T-helper 2 cell (primary cell): ENCODE measurements at places on chromosomes 7 and 10.

DNA sequence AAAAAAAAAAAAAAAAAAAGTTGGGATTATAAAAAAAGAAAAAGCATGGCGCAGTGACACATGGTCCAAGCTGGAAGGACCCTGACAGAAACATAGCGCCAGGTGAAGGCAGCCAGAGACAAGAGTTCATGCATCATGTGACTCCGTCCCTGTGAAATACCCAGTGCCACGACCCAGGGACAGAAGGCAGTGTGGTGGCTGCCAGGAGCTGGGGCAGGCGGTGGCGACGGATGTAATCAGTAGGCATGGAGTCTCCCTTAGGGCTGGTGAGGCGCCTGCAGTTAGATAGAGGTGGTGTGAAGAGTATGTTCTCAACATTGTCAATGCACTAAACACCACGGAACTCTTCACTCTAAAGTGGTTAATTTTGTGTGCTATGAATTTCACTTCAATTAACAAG lies 43.9 kb downstream of the STK32C start:
- no peak for DNase-seq

DNA sequence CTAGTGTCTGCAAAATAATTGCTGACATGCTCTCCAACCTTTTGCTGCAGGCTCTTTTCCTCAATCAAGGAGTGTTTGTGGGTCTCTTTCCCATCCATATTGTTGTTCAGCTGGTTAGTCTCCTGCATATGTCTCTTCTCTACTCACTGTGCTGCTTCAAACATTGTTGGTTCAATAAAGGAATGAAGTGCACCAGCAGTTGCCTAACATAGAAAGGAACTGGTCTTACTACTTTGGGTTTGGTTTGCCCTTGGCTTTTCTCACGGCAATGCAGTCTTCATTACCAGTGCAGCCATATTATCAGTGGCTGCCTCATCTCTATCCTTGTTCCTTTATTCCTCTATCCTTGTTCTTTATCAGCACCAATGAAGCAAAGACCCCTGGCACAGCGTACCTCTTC lies 169.7 kb upstream of the TPK1 start:
- no peak for DNase-seq

GRCh38 chr10:44910602-44911001 lies 535 bp upstream of the TMEM72 start:
- no peak for DNase-seq

DNA sequence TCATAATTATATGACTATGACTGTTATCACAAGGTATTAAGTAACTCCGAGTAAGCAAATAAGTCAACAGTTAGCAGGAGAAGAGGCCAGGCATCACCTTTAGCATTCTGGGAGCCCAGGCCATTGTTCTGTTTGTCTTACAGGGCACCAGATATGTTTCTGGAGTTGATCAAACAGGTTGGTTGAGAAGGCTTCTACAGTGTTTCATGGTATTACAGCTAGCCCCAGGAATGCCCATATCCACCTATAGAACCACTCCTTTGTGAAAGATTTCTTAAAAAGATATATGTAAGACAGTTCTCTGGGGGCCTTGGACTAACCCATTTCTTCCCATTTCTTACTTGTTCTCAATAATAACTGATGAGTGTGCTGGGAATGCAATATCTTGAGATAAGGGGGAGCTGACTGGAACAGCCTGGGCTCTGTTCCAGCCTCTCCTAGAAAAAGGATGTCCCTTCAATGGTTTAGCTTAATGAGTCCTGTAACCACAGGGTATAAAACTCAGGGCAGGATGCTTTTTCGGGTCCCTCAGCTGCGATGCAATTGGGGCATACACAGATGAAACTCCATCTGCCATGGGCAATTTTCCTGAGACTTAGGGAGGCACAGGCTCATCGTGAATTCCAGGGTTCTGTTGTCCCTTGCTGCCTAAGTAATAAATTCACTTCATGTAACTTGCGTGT lies 286.4 kb downstream of the BAMBI start:
- DNase-seq, result no peak

DNA sequence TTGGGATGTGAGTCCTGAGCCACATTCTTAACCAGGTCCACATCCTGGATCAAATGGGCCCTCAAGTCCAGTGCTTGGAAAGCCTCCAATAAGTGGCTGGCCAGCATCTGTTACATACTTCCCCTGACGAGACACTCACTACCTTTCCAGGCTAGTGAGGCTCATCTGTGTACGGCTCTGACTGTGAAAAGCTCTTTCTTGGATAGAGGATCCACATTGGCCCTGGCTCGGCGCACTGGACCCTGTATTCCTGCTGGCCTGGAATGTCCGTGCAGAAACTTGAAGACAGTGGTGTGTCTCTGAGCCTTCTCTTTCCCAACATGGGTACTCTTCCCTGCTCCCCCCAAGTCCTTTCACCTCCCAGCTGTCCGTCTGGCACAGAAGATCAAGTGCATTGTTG lies 35.5 kb downstream of the MYL10 start:
- no peak for DNase-seq

GRCh38 chr10:124320778-124321432 lies 97.8 kb downstream of the OAT start:
- no peak for DNase-seq

DNA sequence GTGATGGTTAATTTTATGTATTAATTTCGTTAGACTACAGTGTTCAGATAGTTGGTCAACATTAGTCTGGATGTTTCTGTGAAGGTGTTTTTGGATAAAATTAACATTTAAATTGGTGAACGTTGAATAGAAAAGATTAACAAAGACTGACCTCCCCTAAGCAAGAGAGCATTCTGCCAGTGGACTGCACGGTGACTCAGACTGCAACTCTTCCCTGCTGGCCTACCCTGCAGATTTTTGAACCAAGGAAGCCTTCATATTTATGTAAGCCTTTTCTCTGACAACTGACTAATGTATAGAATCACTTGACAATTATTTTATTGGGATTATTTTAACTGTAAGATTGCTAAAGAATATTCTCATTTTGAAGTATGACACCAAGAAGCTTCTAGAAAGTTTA lies 7.9 kb upstream of the ZNF248 start:
- DNase-seq, result no peak

DNA sequence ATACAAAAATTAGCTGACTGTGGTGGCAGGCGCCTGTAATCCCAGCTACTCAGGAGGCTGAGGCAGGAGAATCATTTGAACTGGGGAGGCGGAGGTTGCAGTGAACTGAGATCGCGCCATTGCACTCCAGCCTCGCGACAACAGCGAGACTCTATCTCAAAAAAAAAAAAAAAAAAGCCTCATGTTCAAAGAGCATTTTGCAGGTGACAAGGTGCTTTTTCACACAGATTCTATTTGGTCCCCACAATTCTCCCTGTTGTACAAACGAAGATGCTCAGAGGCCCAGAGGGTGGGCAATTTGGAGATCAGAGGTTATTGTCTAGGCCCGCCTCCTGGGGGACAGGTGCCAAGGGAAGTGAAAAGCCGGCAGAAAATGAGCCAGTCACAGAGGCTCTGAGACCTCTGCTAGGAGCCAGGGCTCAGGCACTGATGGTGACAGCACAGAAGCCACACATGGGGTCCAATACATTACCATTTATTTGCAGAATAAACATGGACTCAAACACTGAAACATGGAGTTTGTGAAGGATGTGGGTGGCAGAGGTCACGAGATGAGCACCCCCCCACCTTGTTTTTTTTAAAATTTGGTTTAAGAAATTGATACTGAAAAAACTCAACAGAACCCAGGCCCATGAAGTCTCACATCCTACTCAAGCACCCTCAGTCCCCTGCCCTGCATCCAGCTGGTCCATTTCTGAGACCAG lies 882 bp upstream of the GAL3ST4 start:
- DNase-seq, result no peak

GRCh38 chr10:58175990-58176900 lies 91.4 kb downstream of the IPMK start:
- DNase-seq, result no peak

DNA sequence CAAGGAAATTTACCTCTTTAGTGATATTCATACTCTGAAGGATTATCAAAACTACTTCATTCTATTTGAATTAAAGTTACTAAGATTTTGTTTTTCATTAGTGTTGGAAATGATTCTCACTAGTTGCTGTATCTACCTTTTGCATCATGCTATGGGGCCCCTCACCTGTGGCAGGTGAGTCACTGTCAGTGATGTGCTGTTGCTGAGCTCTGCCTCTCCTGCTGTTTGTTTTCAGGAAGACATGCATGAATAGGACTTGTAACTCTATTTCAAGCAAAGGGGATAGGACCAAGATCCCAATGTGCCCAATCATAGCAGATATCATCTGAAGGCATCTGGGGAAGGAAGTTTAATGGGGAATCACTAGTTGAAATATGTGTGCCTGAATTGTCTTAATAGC lies 57.4 kb upstream of the AGR3 start:
- no peak for DNase-seq
